ENCODE measurements at places on chromosomes 11 and 22.

DNA sequence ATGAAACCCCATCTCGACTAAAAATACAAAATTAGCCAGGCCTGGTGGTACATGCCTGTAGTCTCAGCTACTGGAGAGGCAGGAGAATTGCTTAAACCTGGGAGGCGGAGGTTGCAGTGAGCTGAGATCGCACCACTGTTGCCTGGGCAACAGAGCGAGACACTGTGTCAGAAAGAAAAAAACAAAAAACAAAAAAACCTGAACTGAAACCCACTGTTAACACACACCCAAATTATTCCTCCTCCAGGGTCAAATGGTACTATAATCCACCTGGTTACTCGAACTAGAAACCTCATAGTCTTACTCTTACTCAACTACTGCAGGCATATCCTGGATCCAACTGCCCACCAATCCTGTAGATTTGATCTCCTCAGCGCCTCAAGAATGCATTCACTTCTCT, 35.5 kb downstream of the USP28 start:
- no peak for DNase-seq

- no peak for DNase-seq
These were observed 28.3 kb downstream of the SERHL2 start for GRCh38 chr22:42581762-42582716.

GRCh38 chr22:43317239-43317638, 25.9 kb downstream of the SCUBE1 start:
- DNase-seq = no peak

GRCh38 chr11:129589190-129589860, 213.7 kb downstream of the BARX2 start:
- no peak for DNase-seq

DNA sequence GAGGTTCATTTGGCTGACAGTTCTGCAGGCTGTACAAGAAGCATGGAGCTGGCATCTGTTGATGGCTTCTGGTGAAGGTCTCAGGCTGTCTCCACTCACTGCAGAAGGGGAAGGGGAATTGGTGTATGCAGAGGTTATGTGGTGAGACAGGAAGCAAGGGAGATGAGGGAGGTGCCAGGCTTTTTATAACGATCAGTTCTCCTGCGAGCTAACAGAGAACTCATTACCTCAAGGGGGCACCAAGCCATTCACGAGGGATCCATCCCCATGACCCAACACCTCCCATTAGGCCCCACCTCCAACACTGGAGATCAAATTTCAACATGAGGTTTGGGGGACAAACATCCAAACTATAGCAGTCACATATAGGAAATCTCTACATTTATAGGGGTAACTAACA, 38.7 kb upstream of the E2F8 start:
- DNase-seq = peak; percentile 22

DNA sequence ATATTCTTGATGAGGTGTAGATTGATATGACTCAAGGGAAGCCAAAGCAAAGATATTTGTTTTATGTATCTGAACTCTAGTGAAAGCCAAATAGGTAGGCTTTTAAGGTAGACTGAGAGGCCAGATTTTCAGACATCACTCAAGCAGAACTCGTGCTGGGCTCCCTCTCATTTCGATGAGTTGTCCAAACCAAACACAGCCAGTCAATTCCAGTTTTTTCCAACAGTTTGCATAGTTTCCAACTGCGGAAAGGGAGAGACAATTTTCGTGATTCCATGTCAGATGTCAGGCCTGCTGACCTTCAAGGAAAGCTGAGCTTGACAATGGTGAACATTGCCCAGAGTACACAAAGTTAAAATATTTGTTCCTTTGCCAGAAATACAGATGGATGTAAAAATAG, 110.9 kb upstream of the MPPED2 start:
- DNase-seq = no peak

DNA sequence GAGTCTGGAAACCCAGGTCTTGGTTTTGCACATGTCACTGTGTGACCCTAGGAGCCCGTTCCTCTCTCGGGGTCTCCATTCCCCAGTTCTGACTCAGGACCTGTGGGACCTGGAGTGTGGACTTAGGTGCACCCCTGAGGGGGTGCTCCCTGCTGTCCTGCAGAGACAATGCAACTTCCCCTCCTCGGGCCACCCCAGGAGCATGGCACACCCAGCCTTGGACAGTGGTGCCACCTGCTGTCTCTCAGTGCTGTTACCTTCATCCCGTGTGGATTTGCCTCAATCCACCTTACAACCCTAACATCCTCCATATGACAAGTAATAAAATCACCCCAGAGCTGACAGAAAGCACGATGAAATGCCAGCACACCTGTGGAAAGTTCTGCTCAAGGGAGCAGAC, 27.5 kb upstream of the CRYBB3 start:
- no peak for DNase-seq

DNA sequence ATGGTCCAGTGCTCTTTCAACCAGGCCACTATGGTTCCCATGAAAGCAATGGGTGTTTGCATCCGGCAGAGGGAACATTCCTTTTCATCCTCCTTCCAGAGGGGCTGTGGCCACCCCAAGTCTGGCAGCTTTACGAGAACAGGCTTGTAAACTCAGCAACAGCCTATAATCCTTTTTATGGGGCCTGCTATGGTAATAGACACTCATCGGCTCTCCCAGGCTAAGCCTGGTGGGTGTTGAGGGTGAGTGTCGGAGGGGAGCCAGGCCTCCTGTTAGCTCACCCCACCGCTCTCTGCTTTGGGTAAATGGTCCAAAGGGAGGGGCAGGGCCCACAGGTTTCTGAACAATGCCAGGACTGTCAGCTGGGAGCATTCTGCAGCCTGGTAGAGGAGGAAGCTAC, 111.6 kb upstream of the CD82 start:
- DNase-seq = no peak

DNA sequence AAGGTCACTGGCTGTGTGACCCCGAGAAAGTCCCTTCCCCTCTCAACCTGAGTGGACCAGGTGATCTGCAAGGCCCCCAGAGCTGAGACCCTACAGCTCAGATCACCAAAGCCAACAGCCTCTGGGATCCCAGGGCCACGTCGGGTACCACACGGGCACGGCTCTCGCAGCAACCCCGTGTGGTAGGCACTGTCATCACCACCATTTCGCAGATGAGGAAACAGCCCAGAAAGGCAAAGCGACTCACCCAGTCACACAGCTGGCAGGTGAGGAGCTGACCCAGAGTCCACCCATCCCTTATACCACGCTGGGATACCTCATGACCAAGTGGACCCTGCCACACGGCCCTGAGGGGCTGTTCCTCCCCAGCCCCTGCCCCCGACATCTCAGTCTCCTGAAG, 2.8 kb downstream of the ATP5MGL start:
- DNase-seq = no peak

- DNase-seq = no peak
These were observed 132.6 kb upstream of the PGR start for GRCh38 chr11:101262258-101262657.

DNA sequence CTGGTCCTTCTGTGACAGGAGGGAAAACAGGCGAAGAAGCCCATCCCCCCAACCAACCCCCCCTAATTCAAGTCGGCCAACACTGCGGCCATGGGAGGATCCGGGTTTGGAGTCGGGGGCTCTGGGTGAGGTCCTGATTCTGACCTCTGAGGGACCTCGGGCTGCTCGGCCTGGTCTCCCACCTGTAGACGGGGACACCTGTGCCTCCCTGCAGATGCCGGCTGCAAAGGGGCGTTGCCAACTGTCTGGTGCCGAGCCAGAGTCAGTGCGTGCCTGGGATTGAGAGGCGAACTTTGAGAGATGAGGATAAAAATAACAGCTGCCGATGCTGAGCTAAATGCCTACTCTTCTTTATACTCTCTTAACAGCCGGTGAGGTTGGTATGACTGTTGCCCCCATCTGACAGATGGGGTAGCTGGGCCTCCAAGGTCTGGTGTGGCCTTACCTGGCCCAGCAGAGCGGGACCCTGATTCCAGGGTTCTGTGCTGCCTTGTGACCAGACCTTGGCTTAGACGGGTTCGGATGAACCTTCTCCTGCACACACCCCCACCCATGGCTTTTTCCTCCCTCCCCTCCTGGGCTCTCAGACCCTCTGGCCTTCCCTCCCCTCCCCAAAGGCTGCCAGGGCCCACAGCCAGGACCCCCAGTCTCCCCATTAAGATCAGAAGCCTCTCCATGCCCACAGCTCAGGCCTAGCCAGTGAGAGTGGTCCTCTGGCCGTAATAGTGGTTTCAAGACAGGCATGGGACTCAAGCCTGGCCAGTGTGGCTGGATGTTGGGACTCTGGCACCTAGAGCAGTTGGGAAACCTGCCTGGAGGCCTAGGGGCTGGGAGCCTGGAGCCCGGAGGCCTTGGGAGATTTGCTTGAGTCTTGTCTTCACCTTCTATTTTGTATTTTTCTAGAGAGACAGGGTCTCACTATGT, 41.7 kb downstream of the KCNJ4 start:
- no peak for DNase-seq

DNA sequence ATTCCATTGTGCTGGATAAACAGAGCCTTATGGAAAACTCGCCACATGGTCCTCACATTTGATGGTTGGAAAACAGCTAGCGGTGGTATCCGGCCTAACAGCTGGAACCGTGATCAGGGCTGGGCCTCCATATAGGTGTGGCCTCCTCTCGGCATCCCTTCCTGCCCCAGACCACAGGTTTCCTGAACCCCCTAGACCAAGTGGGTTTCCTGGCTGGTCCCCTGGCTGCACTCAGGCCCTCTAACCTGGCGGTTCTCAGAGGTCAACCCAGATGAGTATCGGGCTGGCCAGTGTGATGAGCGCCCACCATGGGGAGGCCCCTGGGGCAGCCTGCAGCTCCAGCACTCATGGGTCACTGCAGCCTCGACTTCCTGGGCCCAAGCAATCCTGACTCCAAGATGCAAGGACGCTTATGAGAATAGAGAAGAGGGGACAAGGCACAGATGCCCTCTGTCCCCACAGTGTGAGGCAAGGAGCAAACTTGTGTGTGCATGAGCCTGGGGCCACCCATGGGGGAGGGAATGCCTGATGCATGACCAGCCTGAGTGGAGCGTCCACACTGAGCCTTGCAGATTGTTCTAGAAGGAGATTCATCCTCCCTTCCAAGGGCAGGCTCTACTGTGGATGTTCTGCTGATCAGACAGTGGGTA, 53.4 kb upstream of the WNT7B start:
- DNase-seq = no peak

DNA sequence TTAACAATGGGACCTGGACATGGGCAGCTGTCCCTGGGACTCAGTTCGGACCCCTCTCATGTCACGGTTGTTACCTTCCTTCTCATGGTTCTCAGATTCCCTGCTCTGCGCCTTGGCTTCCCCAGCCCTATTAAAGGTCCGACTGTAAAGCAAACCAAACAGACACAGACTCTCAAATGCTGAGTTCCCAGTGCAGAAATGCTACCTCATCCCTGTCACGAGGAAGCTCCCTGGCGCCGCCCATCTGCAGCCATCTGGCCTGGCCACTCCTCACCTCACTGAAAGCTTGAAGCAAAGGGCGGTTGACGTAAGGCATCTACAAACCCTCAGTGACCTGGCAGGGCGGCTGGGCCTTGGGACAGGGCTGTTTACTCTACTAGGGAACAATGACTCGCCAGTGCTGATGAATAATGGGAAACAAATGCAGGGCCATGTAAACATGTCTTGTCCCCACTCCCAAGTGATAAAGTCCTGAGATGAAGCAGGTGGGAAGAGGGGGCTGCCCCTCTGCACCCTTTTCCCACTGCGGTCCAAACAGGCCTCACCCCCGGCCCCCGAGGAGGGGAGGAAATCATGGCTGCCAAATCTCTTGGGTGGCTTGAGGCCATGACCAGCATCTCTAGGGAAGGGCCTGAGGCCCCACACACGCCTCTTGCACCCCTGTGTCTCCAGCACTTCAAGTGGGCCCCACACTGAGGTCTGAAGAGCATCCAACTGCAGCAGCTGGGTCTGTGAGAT, 49.3 kb downstream of the SCUBE1 start:
- DNase-seq = no peak

DNA sequence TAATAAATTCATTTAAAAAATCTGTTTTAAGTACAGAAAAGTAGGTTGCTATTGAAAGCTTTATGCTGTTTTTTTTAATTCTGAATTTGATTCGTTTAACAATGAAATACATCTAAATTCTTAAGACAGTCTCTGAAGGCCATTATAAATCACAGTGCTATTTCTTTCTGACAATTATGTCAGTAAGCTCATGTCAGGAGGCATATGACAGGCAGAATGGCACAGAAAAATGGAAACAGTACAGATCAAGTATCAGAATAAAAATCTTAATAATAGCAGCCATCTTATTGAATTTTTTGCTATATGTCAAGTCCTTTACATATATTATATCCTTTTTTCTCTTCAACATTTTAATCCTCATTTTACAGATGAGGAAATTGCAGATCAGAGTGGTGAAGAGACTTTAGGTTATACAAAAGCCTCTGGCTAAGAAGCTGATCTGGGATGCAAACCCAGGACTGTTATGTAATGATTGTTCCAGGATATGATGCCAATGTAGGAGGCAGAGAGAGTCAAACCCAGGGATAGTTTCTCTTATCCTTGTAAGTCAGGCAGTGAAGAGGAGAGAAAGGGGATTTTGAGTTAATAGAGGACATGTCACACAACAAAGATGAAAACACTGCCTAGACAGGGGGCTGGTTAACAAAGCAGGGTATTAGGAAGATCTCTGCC, 283.1 kb upstream of the CCDC90B start:
- no peak for DNase-seq

DNA sequence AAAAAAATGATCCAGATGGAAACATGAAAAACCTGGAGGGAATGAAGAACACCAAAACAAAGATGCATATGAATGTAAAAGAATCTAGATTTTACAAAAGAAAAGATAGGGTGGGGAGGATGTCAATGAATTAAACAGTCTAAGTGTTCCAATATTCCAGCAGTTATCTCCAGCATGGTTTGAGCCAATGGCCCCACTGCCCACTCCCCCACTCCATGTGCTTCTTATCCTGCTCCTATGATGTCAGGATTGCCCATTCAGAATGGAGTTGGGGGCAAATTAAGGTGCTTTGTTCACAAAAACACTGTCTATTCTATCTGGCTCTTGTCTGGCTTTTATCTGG, 1.2 kb upstream of the OR52K1 start:
- DNase-seq = no peak

DNA sequence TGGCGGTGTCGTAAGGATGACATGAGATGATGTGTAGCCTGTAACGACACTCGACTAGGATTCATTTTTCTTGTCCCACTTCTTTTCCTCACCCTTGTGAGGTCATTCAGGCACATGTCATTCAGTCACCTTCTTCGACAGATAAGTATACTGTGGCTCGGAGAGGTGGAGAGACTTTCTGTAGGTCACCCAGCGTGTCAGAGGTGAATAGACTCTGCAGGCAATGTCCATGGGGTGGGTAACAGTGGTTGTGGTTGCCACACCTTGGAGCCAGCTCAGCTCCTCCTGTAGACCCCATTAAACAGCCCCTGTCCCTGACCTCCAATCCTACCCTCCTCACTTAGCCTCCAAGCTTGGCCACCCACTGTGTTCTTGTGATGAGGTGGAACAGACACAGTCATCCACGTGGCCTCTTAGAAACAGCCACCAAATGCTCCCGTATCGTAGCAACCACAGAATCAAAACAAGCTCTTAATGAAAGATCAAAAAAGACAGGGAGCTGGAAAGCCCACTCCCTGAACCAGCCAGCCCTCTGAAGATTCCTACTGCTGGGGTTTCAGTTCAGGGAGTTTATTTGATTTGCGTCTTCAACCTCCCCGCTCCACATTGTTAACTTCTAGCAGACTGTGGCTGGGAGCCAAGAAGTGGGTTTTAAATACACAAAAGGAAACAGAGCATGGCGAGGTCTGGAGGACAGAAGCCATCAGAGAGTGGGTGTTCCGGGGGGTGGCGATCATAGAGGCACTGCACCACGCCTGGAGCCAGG, 89.0 kb upstream of the GRK3 start:
- DNase-seq = peak; percentile 38

GRCh38 chr11:78166855-78167469, 21.5 kb downstream of the KCTD21 start:
- no peak for DNase-seq

GRCh38 chr22:28112548-28113043, 193.5 kb upstream of the PITPNB start:
- DNase-seq = no peak
